ENCODE measurements at places on chromosomes 6 and 20.

- no peak for DNase-seq
Measured at GRCh38 chr6:51932956-51933355, 154.5 kb downstream of the PKHD1 start.

- peak; percentile 58 for DNase-seq
Measured at GRCh38 chr6:144310765-144311164, 25.6 kb downstream of the UTRN start.

DNA sequence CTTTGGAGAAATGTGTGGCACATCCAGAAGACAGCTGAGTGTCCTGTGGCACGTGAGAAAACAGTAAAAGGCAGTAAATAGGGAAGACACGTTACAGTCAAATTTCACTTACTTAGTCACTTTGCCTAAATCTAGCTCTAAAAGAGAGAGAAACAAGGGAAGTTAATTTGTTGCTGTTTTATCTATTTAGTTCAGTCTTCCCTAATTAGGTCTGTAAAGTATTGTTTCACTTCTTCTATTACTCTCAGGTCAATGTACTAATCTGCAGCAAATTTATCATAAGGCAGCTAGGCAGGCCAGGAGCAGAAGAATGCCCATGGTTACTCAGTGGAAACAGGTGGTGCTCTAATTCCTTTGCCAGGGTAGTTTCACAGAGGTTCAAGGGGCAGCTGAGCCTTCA lies 124.3 kb upstream of the CNR1 start:
- DNase-seq = no peak

GRCh38 chr6:101705866-101706265 lies 312.4 kb downstream of the GRIK2 start:
- no peak for DNase-seq

- no peak for DNase-seq
Measured at GRCh38 chr6:13072686-13073347, 255.5 kb downstream of the TBC1D7 start.

GRCh38 chr20:16599257-16599656 lies 26.0 kb upstream of the KIF16B start:
- DNase-seq = peak; percentile 56

DNA sequence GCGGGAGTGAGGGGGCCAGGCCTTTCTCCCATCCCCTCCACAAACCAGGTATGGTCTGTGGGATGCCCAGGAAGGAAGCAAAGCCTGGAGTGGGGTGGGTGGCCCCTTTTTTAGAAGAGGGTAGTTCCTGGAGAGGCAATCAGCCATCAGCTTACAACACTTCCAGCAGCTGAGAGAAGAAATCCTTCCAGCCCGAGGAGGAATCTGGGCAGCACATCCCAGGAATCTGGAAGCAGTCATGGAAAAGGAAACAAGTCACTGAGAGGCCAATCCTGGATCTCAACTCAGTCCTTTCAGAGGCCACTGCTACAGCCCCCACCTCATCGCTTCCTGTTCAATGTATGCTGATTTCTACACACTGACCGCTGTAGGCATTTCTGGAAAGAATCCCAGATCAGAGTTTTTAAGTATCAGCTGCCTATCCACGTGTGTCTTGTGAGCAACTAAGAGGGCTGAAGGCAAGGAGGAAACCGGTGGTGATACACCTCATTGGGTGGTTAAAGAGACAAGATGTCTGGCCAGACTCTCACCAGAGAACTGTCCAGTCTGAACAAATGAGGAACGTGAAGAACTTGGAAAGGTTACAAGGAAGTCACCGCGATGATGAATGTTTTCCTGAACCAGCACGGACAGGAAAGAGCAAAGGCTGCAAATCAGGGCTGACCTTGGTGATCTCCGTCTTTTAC lies 92.9 kb upstream of the SHLD1 start:
- DNase-seq = no peak

- DNase-seq = no peak
Measured at GRCh38 chr6:3585320-3585935, 128.6 kb upstream of the SLC22A23 start.

GRCh38 chr20:43248341-43248740 lies 58.6 kb upstream of the PTPRT start:
- DNase-seq = no peak

DNA sequence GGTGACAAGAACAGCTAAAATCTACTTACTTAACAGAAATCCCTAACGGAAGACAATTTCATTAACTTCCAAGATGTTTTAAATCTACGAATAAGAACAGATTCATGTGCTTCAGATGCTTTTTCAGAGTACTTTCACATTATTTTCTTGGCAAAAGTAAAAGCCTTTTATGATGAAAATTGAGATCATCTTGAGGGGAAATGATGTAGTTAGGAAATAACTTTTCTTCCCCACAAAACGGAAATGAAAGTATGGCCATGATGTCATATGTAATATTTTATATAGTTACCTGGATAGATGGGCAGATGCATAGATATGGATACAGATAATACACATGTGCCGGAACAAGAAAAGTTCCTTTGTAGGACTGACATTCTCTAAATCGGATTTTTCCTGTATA lies 32.8 kb downstream of the SASH1 start:
- DNase-seq = no peak

DNA sequence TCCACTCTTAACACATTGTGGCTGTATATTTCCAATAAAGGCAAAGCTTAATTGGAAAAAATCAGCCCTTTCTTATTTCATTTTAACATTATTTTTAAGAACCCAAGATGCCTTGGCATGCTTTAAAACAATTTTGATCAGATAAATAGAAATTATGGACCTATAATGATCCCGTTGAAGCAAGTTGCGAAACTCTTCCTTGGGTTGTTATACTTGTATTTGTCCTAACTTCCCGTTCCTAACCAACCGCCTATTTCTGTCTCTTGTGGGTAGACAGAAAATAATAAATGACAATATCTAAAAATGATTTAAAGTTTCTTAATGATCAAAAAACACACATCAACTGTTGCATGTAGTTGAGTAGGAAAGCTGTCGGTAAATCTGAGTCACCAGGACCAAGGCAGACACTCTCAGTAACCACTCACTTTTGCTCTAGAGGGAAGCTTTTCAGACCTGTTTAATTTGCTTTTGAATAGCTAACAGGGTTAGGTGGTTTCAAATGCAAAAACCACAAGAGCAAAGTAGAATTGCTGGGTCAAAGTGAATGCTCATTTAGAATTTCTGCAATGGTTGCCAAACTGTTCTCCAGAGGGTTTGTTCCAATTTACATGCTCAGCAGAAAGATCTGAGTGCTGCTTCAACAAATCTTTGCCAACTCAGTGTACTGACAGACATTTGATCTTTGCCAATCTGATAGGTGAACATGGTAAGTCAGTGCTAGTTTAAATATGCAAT lies 34.2 kb upstream of the KCNK5 start:
- DNase-seq = peak; percentile 46

GRCh38 chr6:119552021-119552420 lies 202.5 kb upstream of the MAN1A1 start:
- DNase-seq = no peak

- DNase-seq = no peak
Measured at GRCh38 chr6:168358842-168359420, 39.4 kb upstream of the DACT2 start.

DNA sequence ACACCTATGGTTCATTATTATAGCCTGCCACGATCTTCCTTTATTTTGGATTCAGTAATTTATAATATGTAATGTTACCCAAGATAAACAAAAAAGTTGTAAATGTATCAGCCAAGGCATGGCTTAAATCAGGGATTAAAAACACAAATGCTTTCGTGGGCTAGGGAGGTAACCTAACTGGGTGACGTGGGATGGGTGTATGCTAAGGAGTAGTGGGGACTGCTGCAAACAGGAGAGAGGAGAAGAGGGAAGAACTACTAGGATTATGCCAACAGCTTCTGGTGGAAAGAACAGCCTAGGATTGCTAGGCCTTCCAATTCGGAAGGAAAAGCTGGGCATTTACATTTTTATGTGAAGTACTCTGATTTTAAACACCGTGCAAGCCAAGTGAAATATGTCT lies 244.8 kb upstream of the POU3F2 start:
- DNase-seq = no peak

DNA sequence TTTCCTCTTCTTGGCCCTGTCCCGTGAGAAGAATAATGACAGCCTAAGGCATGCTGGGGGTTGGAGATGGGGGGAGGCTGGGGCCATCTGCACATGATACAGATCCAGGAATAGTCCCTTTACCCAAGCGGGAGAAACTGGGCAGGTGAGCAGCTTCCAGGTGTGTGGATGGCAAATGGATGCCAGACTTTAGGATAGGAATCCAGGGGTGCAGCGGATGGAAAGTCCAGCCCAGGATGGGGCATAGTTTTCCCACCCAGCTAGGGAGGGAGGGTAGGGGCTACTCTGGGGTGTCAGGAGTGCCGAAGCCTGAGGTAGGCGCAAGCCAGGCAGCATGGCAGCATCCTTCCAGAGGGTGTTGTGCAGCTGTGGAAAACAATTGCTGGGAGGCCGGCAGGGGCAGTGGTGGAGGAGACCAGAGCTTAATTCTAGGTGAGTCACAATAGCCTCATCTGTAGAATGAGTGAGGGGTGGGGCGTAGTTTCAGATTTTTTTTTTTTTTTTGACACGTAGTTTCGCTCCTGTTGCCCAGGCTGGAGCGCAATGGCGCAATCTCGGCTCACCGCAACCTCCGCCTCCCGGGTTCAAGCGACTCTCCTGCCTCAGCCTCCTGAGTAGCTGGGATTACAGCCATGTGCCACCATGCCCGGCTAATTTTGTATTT lies 15.4 kb upstream of the FAM110A start:
- no peak for DNase-seq

DNA sequence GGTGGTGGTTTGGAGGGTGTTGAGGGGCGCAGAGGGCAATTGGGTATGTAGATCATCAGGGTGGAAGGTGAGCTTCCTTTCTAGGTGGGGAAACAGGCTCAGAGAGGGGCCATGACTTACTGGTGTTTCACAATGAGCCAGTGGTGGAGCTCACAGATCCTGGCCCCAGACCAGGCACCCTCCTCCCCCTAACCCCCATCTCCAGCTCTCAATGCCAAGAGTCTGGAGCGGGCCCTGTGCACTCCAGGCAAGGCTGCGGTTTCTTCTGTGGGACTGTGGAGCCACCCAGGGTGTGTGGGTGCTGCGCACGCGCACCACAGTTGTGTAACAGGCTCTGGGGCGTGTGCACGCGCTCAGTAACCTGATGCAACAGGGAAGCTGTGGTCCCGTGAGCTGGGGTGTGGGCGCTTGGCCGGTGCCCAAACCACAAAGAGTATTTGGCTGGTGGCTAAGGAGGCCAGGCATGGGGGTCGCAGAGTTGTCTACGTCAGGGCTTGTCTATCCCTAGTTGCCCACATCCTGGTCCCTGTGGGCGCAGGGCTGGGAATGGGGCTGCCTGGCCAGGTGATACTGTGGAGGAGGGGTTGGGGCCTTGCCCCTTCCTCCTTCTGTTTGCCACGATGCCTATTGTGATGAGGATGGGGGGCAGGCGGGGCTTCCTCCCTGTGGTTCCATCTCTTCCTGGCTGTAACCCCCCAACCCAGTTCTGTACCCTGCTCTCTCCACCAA lies 37.5 kb upstream of the MRPS18A start:
- peak; percentile 90 for DNase-seq

- no peak for DNase-seq
Measured at GRCh38 chr6:147637620-147638195, 129.2 kb downstream of the SAMD5 start.

DNA sequence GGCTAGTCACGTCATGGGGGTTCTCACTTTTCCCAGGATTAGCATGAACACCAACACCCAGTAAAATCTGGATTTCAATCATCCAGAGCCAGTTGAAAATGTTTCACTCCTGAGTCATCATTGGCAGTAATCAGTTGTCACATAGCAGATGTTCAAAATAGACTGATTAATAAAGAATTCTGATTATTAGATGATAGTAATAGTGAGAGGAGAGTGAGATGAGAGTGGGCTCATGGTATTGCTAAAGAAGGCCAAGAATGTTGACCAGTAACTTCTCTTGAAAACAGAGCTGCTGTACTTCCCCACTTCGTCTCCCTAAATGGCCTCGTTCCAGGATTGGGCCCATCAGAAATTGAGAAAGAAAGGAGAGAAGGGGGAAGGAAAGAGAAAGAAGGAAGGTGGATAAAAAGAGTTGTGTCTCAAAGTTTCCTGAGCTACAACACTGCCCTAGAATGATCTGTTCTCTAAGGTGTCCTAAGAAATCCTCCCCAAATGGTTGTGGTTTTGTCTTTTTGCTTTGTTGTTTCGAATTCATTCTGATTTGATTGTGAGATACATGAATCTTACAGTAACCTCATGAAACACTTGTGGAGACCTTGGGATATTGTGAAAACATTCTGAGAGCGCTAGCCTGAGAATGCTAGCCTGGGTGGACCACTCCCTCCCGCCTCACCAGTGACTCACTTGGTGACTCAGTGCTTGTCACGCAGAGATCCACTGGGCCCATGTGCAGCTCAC lies 502.2 kb upstream of the JARID2 start:
- DNase-seq = peak; percentile 92

DNA sequence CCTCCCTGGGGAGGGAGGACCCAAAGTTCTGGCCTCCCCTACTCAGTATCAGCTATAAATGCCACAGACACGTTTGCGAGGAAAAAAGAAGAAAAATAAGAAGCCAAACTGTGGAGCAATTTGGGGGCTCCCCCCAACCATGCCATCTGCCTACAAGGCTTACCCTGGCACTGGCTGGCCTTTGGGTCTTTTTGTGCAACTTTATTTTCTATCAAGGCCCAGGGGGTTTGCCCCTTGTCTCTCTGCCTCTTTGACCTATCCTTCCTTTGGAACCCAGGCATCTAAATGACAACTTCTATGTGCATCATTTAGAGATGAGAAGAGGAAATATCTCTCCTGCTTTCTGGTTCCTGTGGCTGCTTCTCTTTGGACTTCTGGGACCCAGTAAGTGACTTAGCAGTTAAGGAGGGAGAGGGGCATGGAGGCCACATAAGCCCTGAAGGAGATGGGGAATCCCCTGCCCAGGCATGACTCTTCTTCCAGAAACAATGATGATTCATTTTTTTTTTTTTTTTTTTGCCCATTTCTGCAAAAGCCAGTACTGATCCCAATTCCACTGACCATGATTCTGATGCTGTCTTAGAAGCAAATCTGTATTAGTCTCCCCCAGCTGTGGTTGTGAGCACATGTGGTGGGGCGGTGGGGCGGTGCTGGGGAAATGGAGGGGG lies at the start of gene MUC22:
MUC22 (plus strand) TSS at position 82 of the 668 bp plus-strand sequence; CDS start at position 315, 233 bp downstream.
- DNase-seq = peak; percentile 56

DNA sequence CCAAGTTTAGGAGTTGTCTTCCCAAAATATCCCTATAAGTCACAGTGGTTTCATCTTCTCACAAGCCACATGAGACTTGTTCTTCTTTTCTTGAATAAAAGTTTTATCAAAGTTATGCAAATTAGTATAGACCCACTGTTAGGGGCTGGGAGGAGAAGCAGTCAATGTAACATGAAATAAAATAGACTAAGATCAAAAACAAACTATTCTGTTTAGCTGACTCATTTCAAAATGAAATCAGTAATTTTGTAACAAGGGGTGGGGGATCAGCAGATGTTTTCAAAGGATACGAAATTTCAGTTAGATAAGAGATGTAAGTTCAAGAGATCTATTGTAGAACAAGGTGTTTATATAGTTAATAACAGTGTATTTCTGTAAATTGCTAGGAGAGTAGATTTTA lies 339.6 kb upstream of the PRDM1 start:
- no peak for DNase-seq

GRCh38 chr6:102813489-102814275 lies 1420.2 kb downstream of the GRIK2 start:
- no peak for DNase-seq

GRCh38 chr20:46690219-46691106 lies 1.2 kb upstream of the TP53RK start:
- no peak for DNase-seq
